ENCODE measurements at places on chromosomes 1 and 21.

DNA sequence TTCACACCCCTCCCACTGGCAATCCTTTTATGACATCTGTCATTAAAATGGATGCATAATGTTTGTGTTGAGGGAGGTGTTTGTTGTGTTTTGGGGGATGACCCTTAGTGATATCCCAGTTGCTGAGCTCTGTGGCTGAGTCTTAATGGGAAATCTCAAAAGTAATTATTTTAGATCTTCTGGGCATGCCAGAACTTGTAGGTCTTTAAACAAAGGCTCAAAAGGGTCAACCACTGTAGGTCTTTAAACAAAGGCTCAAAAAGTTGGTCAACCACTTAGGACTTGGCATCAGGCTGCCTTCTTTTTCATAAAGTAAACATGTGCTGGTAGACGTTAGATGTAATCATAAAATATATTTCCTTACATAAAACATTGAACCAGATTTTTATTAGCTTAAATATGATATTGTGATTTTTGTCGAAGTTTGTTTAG lies 78.0 kb downstream of the CDC14A start:
- no peak for DNase-seq

DNA sequence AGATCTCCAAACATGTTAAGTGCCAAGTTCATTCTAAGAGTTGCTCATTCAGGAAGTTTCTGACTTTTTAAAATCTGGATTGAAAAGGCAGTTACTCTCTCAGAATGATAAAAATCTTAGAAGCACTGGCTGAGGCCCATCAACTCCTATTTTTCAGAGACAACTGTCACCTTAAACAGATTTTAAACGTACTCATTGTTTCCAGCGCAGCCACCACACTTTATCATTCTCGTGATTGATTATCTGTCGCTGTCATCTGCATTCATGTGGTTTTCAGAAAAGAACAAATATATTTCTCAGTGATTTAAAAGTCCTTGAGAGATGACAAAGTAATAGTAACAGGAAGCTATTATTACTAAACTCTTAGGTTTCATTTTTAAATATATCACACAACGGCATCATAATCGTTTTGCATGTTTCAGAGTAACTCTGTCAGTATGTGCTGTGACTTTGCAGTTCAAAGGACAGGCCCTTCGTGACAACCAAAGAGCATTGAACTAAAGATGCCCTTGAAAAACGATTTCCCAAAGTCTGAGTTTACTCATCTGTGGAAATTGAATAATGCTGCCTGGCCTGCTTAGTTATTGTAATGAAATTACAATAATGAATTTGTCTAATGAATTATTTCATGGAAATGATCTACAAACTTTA lies 14.9 kb upstream of the KCNK1 start:
- no peak for DNase-seq

DNA sequence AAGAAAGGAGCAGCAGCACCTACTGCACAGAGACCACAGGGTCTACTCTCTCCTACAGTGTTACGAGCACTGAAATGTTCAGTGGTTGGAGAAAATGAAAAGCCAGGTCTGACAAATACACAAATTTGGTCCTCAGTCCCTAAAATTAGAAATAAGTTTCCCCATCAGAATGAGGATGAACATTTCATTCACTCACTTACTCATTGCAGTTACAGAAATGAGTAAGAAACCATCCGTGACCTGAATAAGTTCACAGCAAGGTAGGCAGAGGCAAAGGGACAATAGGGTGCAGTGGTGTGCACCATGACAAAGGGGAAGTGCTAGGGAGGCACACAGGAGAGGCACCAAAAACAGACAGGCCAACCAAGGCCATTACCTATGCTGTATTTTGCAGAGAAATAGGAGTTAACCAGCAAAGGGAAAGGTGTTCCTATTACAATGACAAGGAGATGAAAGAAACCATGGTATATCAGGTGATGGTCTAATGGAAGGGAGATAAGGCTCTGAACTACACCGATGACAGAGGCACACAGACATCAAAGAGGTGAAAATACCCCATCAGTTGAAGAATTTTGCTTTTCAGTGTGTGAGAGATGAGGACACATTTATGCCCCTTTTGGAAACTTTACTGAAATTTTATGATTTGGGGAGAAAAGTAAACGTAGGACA lies 29.4 kb downstream of the VAV3 start:
- no peak for DNase-seq

GRCh38 chr1:101220906-101221305 lies 15.9 kb upstream of the S1PR1 start:
- no peak for DNase-seq

- DNase-seq, result no peak
Measured at GRCh38 chr1:161070761-161071160, 1.1 kb upstream of the ARHGAP30 start.

DNA sequence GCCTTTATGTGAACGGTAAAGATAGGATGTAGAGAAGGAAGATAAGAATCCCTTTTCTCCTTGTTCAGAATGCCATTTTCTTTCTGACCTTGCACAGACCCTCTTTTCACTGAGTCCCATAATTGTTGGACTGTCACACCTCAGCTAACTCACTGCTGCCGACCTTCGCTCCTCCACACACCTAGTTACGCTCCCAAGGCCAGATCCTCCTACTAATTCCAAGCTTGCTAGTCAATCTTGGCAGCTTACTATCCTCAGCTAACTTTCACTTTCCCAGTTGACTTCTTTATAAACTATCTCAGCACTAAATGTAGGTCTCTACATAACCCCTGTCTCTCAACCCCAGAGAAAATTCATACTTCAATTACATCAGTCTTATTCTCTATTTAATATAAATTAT lies 471.8 kb upstream of the PRMT6 start:
- DNase-seq, result no peak

GRCh38 chr1:172533513-172534151 lies 682 bp downstream of the SUCO start:
- no peak for DNase-seq

GRCh38 chr1:110722807-110723206 lies 48.1 kb upstream of the KCNA3 start:
- DNase-seq, result no peak

DNA sequence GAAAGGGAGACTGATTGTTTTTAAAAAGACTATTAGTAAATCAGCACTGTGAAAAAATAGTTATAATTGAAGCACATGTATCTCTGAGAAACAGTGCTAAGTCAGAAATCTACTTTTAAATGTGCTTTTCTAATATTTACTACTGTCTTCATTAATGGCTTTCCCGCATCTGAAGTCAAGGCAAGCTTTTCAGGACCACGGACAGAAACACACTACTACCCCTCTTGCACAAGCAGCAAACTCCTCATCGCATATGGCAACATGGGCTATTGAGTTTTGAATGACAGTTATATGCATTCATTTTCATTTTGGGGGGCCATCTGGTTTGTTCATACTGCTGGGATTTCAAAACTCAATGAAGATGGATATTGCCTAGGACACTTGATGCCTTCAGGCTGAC lies 433.4 kb upstream of the CAMK1G start:
- DNase-seq, result no peak

All from right kidney (tissue), 9 donors.